ENCODE measurements at places on chromosomes 13 and 19.

DNA sequence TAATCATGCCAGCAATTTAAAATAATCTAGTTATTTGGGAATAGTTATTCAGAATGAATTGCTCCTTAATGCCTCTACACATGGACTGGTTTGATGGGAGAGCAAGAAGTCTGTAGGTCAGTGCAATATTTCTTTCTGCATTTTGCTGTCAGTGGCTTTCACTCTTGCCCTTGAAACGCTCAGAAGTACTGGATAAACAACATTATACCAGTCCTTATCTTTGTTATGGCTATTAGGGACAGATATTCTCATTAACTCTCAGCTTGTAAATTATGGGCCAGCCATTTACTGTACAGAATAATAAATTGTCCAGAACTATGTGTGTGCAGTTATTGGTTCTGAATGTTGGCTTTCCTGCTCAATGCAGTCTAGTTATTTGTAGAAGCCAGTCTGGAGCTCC is 224.4 kb downstream of the OXGR1 start:
- no peak for DNase-seq

DNA sequence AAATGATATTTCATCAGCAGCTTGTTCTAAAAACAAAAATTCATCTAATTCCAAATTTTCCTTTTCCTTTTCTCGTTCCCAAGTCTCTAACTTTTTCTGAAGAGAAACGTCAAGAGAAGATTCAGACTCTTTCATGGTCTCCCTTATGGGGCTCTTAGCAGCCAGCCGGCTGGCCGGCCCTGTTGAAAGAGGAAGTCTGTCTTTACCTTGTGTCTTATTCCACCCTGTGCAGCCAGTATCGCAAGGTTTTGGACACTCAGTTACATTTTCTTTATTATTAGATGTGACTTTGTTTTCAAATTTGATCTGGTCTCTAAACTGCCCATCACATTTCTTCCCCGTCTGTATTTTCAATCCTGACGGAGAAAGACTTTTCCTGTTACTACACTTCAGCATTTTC is 142.3 kb downstream of the RNF17 start:
- no peak for DNase-seq

- no peak for DNase-seq
These were observed 234.0 kb downstream of the B3GLCT start for GRCh38 chr13:31433746-31434145.

- DNase-seq: no peak
These were observed 10.0 kb downstream of the SYMPK start for GRCh38 chr19:45852983-45853382.

- DNase-seq: no peak
These were observed 19.7 kb downstream of the CEACAM16 start for GRCh38 chr19:44718441-44719261.

GRCh38 chr13:75739244-75739868 is 103.2 kb downstream of the LMO7 start:
- DNase-seq: no peak

GRCh38 chr13:110109910-110110309 is 197.0 kb downstream of the COL4A1 start:
- no peak for DNase-seq
